ENCODE measurements at places on chromosomes 6 and 20.

DNA sequence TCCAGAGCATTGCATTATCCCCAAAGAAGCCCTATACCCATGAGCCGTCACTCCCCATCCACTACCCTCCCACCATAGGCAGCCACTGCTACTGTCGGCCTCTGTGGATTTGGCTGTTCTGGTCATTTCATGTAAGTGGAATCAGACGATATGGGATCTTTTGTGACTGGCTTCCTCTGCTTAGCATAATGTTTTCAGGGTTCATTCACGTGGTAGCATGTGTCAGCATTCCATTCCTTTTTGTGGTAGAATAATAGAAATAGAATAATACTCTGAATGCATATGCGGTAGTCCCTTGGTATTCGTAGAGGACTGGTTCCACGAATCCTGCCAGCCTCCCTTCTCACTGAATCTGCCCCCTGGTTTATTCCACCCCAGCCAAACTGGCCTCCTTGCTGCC, 402.6 kb upstream of the SULF2 start:
- no peak for DNase-seq

DNA sequence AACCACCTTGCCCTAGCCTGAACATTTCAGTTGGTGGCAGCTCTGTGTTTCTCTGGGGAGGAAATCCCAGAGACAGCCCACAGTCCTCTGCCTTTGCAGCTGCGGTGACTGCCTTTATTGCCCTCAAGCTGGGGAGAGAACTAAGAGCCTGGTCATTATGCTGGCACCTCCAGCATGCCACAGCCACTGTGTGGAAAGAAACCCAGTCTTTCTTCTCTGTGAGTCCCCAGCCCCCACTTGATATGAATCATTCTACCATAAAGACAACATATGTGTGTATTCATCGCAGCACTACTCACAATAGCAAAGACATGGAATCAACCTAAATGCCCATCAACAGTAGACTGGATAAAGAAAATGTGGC, 82.3 kb upstream of the RNF217 start:
- DNase-seq, result no peak

DNA sequence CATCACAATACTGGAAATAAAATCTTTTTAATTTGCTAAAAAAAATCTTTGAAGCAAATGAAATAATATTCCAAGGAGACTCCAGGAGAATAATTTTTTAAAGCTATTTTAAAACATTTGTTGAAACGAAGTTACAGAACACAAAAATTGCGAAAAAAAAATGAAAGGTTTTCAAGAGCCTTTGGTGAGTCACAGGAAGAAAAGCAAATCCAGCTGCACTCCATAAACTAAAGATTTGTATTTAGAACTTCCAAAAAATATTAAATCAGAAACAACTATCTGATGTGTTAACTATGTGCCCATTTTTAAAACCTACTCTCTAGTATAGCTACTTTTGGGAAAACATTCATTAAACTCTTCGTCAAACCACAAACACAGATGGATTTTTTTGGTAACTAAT, 23.6 kb downstream of the PDSS2 start:
- no peak for DNase-seq

DNA sequence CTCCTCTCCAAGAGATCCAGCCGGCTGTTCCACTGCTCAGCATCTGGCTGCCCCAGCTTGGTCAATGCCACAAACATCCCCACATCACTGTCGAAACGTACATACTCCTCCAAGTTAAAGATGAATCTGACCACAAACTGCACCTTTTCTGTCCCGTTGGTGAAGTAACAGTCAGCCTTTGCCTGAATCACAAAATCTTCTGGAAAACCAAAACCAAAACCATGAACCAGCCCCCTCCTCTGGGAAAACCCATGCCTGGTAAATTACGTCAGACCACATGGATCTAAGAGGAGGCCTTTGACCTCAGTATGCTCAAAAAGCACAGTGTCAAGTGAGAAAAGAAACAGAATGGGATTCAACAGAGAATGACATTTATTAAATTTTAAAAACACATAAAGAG, 1.7 kb downstream of the HLA-DOB start:
- no peak for DNase-seq

DNA sequence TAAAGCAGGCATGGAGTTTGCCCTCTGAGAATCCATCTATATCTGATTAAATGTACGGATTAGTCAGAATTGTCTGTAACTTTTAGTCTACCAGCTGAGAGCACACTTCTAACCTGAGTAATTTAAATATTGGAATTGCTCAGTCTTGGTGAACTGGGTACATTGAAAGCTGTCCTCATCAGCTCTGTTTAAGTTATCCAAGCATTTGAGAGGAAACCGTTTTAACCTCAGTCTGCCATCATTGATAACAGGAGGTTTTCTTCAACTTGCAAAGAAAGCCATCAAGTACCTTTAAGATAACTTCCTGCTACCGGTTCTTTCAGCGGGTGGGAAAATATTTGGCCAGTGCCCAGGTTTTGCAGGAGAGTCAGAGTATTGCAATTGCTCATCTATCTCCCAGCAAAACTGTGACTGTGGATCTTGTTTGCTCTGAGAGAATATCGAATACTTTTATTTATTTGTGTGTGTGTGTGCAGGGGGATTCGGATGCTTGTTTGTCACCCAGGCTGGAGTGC, 31.1 kb upstream of the F13A1 start:
- DNase-seq, result no peak

DNA sequence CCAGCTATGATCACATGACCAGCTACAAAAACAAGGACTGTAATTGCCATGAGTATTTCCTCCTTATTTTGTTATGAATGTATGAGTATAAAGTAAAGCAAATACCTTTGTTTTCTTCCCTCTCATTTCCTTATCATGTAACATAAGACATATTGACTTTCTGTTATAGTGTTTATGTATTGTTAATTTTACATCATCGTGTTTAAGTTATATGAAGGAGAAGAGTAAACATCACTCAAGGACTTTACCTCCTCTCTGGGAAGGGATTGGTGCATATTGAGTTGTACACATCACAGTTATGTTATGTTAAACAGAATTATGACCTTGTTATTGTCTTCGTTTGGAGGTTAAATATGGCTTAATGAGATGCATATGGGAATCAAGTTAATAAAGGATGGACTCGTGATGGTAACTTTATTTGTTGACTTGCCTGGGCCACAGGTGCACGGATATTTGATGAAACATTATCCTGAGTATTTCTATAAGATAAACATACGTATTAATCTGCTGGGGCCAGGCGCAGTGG, 57.3 kb upstream of the CNKSR3 start:
- DNase-seq, result no peak

DNA sequence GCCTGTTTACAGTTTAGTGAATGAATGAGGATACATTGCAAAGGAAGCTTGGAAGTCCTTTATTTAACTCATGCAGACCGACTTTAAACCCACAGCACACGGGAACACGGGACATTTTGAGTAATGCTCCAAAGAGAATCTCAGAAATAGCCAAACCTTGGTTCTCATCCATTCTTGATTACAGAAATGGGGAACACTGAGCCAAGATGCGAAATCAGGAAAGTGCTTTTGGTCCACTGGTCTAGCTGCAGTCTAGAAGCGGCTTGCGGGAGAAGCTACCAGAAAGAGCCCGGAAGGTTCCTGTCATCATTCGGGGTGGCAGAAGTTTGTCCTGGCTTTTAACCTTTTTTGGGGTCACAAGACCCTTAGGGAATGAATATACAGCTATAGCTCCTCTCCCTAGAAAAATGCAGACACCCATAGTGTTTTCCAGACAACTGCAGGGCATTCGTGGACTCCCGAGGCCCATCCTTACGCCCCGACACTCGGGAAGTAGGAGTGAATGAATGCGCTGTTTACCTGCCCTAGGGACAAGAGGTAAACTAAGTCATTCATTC, 475 bp upstream of the TMEM181 start:
- DNase-seq, result no peak

- DNase-seq, result no peak
These were observed 105.9 kb downstream of the SLC35F1 start for GRCh38 chr6:118012944-118013343.

- DNase-seq, result no peak
These were observed 92.9 kb upstream of the TOX2 start for GRCh38 chr20:43821795-43822194.

DNA sequence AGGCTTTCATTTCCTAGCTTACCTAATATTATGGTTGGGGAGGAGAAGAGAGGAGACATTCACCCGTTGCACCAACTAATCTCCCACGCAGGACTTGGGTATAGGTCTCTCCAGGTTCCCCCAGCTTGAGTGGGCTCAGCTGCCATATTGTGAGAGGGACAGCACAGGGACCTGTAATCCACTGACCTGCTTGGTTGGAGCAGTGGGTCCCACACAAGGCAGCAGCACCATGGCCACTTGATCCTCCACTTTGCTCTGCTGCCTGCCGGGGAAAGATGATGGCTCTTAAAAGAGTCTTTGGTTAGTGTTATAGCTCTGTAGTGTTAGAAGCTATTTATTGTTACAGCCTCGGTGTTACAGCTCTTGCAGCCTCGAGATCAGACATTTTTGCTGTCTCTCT, 22.5 kb upstream of the ECHDC1 start:
- no peak for DNase-seq

DNA sequence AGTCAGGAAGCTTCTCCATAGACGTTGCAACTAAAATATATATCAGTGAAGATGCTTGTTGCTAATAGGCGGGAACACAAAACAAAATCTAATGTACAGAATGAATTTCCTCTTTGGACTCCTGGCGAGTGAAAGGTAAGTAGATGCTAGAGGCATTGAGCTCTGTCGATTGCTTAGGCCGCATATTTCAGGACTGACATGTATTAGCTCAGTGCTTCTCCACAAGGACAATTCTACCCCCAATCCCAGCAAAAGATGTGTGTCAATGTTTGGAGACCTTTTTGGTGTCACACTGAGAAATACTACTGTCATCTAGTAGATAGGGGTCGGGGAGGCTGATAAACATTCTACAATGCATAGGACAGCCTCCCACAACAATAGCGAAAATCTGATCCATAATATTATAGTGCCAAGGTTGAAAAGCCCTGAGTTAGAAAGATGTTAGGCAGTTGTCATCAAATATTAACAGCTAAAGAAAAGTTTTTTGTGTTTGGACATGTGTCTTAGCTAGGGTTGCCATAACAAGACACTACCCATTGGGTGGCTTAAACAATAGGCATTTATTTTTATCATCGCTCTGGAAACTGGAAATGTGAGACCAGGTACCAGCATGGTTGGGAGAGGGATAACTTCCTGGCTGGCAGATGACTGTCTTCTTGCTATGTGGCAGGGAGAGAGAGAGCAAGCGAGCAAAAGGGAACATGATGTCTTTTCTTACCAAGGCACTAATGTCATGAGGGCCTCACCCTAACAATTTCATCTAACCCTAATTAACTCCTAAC, 48.0 kb upstream of the BCAS1 start:
- no peak for DNase-seq

DNA sequence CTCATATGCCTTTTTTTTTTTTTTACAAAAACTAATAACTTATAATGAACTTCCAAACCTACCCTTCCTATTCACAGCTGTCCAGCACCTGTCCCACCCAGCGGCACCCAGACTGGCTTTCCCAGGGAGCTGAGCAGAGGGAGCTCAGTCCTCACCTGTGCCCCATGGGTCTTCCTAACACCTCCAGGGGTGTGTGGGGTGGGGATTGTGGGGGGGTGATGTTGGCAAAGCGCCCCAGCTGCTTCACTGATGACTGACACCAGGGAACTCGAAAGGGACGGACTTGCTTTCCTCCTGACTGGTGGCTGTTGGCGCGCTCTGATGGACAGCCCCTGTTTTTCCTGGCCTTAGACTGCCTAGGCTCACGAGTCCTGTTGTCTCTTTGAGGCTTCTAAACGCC, 14.2 kb upstream of the SYNJ2 start:
- no peak for DNase-seq

- DNase-seq, result no peak
These were observed 38.4 kb downstream of the VSTM2L start for GRCh38 chr20:37941332-37941731.

- no peak for DNase-seq
These were observed 44.5 kb downstream of the ARID1B start for GRCh38 chr6:156821707-156822106.

GRCh38 chr6:12404651-12405050, 114.5 kb downstream of the EDN1 start:
- DNase-seq, result no peak

GRCh38 chr6:37812841-37813240, 6.7 kb upstream of the ZFAND3 start:
- DNase-seq, result no peak

DNA sequence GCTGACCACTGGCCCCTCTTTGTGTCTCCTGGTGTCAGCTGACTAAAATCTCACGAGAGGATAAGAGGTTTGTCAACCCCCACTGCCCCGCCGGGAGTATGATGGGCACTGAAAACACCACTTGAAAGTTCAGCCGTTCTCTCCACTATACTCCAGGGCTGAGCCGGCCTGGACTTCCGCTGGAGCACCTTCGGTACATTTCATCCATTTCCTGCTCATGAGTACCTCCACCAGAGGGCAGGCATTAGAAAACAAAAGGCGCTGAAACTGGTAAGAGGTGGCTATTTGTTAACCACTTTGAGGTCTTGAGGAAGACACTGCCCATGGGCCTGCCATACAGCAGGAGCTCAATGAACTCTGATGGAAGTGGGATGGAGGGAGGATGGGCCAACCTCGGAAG, 17.9 kb upstream of the ANKRD60 start:
- DNase-seq, result no peak

All from stimulated activated CD8-positive, alpha-beta memory T cell treated with anti-CD3 and anti-CD28 coated beads, Interleukin-15, amount 100 ng/mL, for 4 hours (primary cell).